ENCODE measurements at places on chromosomes 5 and 9.

DNA sequence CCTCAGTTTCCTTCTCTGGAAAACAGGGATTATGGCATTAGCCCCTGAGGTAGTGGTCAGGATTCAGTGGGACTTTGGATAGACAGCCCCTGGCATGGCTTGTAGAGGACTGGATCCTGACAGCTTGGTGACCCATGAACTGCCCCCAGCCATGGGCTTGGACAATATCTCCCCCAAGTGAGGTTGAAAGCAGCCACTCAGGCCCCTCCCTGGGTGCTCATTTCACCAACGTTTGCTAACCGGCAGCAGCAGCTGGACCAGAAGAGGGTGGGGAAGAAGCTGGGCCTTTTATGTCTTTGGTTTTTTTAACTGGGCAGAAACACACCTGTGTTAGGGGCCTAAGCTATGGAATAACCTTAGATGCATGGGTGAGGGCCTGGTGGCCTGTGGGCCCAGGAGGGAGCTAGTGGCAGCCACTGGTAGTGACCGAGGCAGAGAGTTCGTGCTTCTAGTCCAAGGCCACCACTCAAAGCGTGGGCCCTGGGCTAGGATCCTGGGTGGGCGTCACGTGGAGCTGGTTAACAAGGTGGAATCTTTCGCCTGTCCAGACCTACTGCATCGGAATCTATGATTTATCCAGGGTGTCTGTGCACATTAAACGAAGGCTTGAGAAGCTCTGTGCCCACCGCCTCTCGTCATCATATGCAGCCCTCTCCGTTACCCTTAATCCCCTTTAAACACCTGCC is 1.9 kb downstream of the SLC2A8 start:
- DNase-seq, result no peak

- DNase-seq, result peak; percentile 84
Observed at GRCh38 chr9:121686930-121687541, 35.6 kb downstream of the DAB2IP start.

GRCh38 chr5:6403416-6403815 is 25.1 kb upstream of the MED10 start:
- DNase-seq, result no peak

GRCh38 chr9:103991698-103992097 is 102.4 kb upstream of the SMC2 start:
- no peak for DNase-seq

All from NCI-H510A treated with DMSO at 0.1 percent for 48 hours (cell line).